G401 (cell line): ENCODE measurements at places on chromosomes 2 and 18.

- no peak for DNase-seq
Observed at GRCh38 chr2:26300234-26300925, 45.6 kb upstream of the SELENOI start.

DNA sequence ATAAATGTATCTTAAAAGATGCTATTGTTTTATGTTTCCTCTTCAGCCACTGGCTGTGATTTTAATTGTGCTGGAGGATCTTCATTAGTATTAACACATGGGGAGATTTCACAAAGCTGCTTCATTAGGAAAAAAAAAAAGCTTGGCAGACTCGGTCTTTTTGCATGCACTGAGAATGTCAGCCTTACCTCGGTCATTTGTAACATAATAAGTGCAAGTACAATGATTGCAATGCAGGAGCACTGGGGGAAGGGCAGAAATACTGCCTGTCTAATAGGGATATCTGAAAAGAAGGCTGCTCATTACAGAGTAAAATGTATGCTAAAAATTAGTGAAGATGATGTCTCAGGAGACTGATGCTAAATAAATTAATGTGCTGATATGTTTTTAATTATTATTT, 1.3 kb upstream of the BAZ2B start:
- DNase-seq: peak; percentile 80

DNA sequence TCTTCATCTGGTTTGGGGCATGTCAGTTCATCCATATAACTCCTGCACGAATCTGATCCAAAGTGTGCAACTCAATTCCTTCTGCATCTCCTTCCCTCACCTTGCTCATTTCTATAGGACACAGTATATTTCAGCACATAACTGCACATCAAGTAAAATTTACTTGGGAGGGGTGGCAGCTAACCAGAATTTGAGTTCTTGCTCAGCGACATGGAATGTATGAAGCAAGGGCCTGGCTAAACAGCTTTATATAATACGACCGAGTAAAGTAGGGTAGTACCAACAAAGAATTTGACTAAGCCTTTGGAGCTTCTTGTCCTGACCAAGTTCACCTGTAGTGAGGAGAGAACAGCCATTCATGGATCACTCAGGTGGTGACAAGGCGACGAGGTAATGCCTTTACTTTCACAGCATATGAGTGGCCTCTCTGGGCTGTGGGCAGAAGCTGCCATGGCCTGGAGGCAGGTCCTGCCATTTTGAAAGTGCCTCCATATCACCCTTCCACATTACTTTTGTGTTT, 570.2 kb upstream of the TNP1 start:
- DNase-seq: no peak

DNA sequence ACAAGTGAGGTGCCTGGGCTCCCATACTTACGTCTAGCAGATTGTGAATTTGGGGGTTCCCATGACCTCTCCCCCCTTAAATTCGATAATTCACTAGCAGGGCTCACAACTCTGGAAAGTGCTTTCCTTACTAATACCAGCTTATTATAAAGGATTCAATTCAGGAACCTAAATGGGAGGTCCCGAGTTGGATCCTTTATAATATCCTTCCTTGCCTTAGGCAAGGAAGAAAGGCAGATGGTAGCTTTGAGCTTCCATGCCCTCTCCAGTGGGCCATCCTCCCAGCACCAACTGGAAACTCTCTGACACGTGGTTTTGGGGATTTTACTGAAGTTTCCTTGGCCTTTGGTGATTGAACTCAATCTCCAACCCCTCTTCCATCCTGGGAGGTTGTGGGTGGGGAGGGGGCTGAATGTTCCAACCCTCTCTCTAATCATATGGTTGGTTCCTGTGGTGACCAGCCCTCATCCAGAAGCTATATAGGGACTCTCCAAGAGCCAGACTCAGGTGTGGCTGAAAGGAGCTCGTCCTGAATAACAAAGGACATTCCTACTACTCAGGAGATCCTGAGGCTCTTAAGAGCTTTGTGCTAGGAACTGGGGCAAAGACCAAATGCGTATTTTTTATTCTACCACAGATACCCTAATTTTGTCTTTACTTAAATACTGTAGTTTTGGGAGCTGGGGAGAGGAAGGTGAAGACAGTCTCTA, 62.2 kb downstream of the HAUS1 start:
- DNase-seq: no peak
